ENCODE measurements at places on chromosomes 6 and 20.

GRCh38 chr20:3251806-3252205 lies 12.8 kb upstream of the SLC4A11 start:
- no peak for DNase-seq

DNA sequence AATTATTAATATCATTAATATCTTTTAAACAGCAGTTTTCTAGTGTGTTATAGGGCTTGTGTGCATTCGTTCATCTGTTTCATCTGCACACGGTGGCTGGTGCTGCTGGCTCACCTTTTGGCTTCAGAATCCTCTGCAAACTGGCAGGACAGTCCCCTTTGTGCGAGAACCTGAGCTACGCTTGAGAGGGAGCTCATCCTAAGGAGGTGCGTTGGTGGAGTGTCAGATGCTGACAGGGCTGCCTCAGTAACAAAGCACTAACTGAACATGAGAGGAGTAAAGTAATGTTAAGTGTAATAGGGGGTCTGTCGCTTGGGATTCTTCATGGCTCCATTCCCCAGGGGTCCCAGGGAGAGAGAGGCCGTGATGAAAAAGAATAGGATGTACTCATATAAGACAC lies 22.4 kb downstream of the ELOVL2 start:
- no peak for DNase-seq

GRCh38 chr6:75528423-75528822 lies 34.8 kb upstream of the FILIP1 start:
- no peak for DNase-seq

GRCh38 chr6:167956983-167957492 lies 40.4 kb upstream of the KIF25 start:
- no peak for DNase-seq

- DNase-seq = no peak
Measured at GRCh38 chr6:157135691-157136090, 187.6 kb downstream of the TMEM242 start.

DNA sequence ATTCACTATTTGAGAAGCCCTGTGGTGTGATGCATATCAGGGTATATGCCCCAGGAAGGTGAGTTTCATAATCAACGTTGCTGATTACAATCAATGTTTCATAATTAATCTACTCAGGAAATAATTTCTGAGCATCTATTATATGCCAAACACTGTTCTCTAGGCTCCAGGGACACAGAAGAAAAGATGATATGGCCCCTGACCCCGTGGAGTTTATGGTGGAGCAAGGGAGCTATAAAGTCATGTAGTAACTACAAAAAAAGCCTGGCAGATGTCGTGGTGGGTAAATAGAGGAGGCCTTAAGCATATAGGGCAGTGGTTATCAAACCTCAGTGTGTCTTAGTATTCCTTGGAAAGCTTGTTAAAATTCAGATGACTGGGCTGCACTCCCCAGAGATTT lies 40.1 kb upstream of the BCAS1 start:
- no peak for DNase-seq

- no peak for DNase-seq
Measured at GRCh38 chr6:116175344-116175743, 49.4 kb upstream of the COL10A1 start.

DNA sequence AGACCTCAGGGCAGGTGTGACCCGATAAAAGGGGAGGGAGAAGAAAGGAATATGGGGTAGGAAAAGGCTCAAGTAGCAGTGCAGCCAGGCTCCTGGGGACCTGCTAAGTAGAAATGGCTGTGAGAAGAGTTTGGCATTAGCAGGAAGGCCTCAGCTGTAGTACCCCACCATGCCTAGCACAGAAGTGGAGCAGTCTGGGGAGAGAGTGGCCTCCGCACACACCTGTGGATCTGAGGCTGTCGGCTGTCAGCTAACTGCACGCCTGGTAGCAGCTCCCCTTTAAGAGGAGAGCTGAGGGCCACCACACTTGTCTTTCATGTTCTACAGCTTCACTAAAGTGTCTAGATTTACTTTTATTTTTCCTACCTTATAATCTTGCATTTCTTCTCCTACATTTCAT lies 24.6 kb downstream of the PDE7B start:
- DNase-seq = no peak

- no peak for DNase-seq
Measured at GRCh38 chr6:18350712-18351111, 36.4 kb upstream of the RNF144B start.

- no peak for DNase-seq
Measured at GRCh38 chr6:44000164-44000842, 126.9 kb downstream of the MRPL14 start.

- no peak for DNase-seq
Measured at GRCh38 chr6:116210750-116211425, 43.0 kb downstream of the TSPYL4 start.

DNA sequence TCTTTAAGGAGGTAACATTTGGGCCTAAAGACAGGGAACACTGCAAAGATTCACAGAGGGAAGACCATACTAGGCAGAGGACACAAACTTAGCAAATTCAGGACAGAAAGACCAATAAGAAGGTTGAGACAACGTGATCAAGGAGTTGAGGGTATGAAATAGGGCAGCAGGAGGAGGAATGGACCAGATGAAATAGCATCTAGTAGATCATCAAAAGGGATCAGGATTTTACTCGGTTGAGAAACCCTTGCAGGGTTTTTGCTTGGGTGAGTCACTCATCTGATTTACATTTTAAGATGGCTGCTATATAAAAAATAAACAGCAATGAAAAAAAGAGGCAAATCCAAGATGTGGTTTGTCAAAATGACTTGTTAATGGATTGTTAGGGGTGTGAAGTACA lies 4.7 kb downstream of the BCLAF1 start:
- no peak for DNase-seq

GRCh38 chr20:57753332-57754164 lies 43.7 kb upstream of the PMEPA1 start:
- no peak for DNase-seq

DNA sequence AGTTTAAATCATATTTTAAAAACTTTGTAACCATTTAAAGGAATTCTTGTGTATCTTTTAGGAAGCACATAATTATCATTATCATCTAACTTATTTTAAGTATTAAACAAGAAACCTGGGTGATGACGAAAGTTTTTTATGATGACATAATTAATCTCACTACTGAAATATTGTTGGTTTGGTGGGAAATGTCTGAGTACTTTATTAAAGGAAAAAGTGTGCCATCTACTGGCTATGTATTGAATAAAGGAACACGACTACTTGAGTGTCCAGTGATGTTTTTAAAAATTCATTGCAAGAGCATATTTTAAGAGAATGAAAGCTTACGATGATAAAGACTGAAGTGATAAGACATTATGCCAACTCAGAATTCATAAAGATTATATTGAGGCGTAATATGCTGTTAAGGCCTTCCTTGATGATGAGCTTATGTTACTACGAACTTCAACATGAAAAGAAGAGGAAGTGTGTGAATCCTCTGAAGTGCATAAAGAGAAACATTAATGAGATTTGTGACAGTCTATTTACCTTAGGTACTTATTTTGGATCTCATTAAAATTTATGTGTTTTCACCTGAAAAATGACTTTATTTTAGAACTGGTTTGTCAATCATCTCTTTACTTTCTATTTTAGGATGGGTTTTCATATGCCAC lies 12.0 kb upstream of the TRMT11 start:
- DNase-seq = no peak

- DNase-seq = no peak
Measured at GRCh38 chr6:1105833-1106400, 206.0 kb upstream of the FOXQ1 start.

DNA sequence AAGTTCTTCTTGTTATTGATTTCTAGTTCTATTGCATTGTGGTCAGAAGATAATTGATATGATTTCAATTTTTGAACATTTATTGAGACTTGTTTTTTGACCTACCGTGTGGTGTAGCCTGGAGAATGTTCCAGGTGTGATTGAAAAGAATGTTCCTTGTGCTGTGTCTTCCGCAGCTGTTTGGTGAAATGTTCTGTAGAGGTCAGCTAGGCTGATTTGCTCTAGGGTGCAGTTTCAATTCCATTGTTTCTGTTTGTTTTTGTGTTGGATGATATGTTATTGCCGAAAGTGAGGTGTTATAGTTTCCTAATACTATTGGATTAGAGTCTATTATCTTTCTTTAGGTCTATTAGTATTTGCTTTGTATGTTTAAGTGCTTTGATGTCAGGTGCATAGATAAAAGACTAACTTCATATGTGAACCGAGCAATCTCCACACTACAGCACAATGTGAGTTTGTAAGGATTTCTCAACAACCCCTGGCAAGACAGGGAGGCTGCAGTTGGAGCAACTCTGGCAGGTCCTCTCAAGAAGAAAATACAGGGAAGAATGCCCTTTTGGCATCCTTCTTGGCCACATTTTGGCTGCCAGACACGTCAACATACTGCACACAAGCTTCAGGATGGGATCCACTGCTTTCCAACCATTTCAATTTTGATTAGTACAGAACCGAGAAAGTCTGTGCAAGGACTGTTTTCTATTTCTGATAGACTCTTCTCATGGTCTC lies 320.7 kb downstream of the RNF144B start:
- DNase-seq = no peak

DNA sequence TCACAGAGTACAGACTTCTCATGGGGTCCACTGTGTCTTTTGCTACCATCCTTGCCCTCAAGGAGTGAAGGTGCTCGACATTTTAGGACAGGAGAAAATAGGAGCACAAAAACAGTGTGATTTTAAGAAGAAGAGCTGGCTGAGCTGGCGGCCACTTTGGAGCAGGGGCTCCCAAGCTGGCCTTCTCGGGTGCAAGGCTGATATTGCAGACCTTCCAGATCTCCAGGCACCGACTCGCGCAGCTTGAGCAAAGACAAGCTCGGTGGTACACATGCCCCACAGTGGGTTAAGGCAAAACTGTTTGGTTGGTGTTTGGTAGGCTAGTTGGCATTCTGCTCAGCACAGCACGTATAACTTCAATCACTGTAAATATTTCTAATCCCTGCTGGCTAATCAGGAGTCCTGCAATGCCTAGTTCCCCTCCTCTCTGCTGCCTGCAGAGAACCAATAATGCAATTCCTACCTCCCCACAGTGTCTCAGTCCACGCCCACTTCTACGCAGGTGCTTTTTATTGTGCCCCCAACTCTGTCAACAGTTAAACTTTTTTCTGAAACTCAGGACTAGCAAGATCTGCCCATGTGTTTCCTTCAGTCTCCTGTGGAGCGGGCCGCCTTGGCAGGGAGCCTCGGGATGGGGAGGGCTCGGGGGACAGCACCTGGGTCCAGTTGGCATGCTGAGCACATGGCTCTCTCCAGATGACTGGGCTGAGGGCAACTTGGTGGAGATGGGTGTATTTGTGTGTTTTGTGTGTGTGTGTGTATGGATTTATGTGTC lies 12.7 kb upstream of the SMOC2 start:
- no peak for DNase-seq

- no peak for DNase-seq
Measured at GRCh38 chr6:148021165-148021564, 321.5 kb upstream of the SASH1 start.

DNA sequence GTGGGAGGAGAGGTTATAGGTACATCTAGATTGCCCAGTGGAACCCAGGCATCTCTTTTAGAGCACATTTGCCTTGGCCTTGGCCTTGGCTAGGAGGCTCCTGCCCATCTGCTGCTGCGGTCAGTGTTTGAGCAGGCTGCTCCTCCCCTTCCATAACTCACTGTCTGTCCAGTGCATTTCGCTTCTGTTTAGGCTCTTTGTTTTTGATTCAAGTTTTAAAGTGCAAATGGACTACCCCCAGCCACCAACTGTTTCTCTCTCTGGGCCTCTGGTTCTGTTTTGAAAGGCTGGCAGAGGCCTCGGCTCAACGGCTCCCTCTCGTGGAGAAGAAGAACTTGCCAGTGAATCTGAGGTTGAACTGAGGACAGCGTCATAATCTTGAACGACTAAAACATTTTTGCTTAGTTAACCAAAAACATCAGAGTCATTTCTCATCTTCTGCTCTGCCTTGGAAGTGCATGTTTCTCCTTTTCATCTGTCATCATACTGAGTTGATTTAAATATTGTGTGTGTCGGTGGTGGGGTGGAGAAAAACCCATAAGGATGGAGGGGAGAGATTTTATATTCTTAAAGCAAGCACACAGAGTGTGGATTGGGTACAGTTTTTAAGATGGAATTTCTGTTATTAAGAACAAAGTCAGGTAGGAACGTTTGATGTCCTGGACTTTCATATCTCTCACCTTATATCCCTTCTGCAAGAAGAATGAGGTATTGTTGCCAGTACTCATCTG lies 171.4 kb downstream of the DTNBP1 start:
- DNase-seq = peak; percentile 59

DNA sequence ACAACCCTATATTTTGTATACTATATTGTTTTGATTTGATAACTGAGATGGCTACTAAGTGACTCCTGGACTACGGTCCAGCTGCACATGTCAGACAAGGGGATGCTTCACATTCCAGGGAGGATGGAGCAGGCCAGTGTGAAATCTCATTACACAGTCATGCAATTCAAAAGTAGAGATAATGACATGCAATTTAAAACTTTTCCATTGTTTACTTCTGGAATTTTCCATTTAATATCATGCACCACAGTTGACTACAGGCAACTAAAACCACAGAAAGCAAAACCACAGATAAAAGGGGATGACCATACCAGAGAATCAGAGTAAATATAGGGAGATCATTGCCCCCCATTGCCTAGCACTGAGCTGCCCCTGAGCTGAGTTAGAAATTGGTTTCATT lies 366.4 kb downstream of the BTBD9 start:
- no peak for DNase-seq

- no peak for DNase-seq
Measured at GRCh38 chr20:5807431-5807830, 57.2 kb downstream of the SHLD1 start.

GRCh38 chr6:8006208-8006607 lies 58.0 kb downstream of the BLOC1S5 start:
- DNase-seq = no peak

DNA sequence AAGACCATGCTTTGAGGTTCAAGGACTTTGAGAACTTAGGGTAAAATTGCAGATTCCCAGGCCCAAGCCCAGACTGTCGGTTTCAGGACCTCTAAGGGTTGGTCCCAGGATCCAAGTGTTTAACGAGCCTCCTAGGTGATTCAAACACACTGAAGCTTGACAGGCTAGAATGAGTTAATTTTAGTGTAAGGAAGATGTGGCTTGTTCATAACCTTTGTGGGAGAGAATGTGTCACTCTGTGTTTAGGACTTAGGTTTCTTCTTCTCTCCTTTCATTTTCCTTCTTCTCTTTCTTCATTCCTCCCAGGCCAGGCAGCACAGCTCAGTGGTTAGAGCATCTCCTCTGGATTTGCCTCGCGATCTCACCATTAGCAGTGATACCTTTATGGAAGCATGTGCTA lies 104.8 kb upstream of the KCNG1 start:
- no peak for DNase-seq

DNA sequence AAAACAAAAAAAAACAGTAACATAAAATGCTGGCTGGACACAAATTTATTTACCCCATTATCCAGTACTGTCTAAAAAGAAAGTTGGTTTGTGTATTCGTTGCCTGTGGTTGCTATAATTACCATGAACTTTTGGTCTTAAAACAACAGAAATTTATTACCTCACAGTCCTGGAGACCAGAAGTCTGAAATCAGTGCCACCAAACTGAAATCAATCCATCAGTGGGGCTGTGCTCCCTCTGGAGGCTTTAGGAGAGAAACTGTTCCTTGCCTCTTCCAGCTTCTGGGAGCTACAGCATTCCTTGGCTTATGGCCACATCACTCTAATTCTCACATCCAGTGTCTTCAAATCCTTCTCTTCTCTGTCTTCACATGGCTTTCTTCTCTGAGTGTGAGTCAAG lies 79.4 kb downstream of the SNX5 start:
- no peak for DNase-seq

GRCh38 chr20:37590938-37591490 lies 63.3 kb upstream of the BLCAP start:
- no peak for DNase-seq
